ENCODE measurements at places on chromosomes 4 and X. TPM values are rescaled to one million over a fixed set of nuclear protein-coding genes. Genes with fewer than 3 reads are reported as not detected.

GRCh38 chr4:172946503-172946902 is 222.1 kb upstream of the GALNT7 start:
- H3K36me3 ChIP-seq = no peaks in the 10 kb centered on the region
- H3K4me3 ChIP-seq = no peak overlapping the region
- H3K27me3 ChIP-seq = no peaks in the 10 kb centered on the region

GALNTL6 gene
- not detected for total RNA-seq

PDE6B gene
- total RNA-seq = not detected

DNA sequence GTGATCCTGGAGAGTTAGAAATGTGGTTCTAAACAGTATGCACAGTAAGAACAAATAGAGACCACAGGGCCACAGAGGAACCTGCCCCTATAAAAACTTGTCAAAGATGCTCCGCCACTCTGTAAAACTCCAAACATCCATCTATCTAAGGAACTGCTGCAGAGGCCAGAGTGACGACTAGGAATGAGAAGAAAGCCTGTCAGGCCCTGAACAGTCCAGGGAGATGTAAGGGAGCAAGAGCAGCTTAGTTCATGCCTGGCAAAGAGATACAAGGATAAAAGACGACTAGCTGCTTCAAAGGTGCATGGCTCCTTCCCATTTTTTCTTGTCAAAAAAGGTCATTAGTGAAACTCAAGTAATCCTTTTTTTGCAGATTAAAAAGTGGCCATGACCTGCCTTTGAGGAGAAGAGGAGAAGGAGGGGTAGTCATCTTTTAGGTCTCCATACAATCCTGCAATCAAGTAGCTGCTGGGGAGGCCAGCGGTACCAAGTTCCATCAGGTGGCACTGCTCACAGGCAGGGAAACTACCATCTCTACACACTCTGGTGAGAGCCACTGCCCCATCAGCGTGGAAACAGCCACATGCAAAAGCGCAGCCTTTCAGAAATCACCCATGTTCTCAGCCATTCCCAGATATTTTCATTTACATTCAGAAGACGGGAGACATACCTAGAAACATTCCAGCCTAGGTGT is 162.1 kb downstream of the TSPAN5 start:
- no peak for DNase-seq
- H3K4me1 ChIP-seq = peaks cover 1% of the 10 kb centered on the region
- no peak overlapping the region for H3K4me3 ChIP-seq
- H3K27ac ChIP-seq = no peak overlapping the region
- no peaks in the 10 kb centered on the region for H3K36me3 ChIP-seq

GRCh38 chr4:108716340-108716739 is 46.5 kb downstream of the ETNPPL start:
- H3K4me1 ChIP-seq = no peaks in the 10 kb centered on the region
- H3K36me3 ChIP-seq = no peaks in the 10 kb centered on the region
- H3K4me3 ChIP-seq = no peak overlapping the region
- no peak overlapping the region for H3K27ac ChIP-seq
- H3K27me3 ChIP-seq = no peaks in the 10 kb centered on the region
- DNase-seq = no peak

XAGE1A gene
- total RNA-seq = not detected

- peaks cover 10% of the 10 kb centered on the region for H3K4me1 ChIP-seq
- no peaks in the 10 kb centered on the region for H3K27me3 ChIP-seq
- H3K27ac ChIP-seq = no peak overlapping the region
- no peak overlapping the region for H3K4me3 ChIP-seq
- no peak for DNase-seq
- H3K36me3 ChIP-seq = no peaks in the 10 kb centered on the region
Measured at GRCh38 chr4:185318679-185319078, 77.0 kb downstream of the LRP2BP start.

FRAS1 gene
- 33.5 TPM for total RNA-seq

Data from HCT116 (cell line).